ENCODE measurements at places on chromosomes 3 and 15.

- DNase-seq: no peak
These were observed 2.8 kb downstream of the VIPR1 start for GRCh38 chr3:42505128-42505848.

DNA sequence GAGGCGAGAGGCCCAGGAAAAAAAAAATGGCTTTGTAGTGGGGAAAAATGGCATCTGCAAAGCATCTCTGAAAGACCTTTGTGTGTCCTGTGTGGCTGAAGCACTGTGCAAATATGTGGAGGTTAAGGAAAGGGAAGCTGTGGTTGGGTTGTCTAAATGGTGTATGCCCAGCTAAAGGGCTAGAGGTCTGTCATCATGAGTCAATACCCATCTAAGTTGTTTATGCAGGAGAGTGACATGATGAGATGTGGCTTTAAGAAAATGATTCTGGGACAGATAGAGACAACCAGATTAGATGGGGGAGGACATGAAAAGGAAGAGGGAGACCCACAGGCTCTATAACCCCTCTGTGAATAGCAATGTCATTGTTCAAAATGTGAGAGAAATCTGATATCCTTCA is 280.7 kb downstream of the MFSD1 start:
- DNase-seq: no peak

GRCh38 chr15:73812806-73813465 is 59.8 kb upstream of the INSYN1 start:
- DNase-seq: no peak

GRCh38 chr3:134374791-134375581 is 739 bp upstream of the AMOTL2 start:
- DNase-seq: no peak

DNA sequence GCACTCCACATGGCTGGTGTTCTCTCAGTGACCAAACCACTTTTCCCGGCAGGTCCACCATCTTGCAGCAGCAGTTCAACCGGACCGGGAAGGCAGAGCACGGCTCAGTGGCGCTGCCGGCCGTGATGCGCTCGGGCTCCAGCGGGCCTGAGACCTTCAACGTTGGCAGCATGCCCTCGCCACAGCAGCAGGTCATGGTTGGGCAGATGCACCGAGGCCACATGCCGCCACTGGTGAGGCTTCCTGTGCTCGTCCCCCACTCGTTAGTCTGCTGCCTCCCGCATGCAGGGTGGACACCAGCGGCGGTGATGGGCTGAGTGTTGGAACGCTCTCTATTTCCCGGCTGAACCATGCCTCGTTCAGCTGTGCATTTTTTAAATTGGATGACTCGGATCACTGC is 344.9 kb upstream of the TPM1 start:
- DNase-seq: no peak

DNA sequence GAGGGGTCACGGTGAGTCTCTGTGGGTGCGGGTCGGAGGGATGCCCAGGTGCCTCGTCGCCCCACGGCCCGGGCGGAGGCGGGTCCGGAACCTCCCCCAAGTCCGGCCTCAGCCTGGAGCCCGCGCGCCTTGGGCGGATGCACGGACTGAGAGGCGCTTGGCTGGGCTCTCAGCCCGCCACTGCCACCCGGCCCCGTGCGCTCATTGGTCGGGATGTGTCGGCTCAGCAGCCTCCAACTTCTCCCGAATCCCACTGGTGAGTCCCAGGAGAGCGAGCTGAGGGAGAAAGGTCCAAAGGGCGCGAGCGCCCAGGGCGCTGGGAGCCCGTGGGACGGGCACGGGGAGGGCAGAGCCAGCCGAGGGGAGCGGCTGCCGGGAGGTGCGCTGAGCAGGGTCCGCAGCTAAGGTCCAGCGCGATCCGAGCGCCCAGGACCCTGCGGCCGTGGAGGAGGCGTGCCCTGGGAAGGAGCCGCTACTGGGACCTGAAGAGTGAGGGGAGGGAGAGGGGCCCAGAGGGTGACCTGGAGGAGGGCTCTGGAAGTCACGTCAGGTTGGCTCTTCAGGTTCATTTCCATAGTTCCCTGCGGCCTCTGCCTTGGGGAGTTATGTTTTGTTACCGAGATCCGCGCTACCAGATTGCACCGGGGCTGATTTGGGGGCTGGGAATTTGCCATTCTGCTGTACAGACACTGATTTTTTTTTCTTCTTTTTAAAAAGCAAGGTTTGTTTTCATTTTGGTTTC is at the start of gene MME:
Gene MME, plus strand, starts transcription at position 574 of the 742 bp plus-strand sequence. CDS start 3,849 bp downstream, outside the sequence.
- DNase-seq: peak; percentile 64

DNA sequence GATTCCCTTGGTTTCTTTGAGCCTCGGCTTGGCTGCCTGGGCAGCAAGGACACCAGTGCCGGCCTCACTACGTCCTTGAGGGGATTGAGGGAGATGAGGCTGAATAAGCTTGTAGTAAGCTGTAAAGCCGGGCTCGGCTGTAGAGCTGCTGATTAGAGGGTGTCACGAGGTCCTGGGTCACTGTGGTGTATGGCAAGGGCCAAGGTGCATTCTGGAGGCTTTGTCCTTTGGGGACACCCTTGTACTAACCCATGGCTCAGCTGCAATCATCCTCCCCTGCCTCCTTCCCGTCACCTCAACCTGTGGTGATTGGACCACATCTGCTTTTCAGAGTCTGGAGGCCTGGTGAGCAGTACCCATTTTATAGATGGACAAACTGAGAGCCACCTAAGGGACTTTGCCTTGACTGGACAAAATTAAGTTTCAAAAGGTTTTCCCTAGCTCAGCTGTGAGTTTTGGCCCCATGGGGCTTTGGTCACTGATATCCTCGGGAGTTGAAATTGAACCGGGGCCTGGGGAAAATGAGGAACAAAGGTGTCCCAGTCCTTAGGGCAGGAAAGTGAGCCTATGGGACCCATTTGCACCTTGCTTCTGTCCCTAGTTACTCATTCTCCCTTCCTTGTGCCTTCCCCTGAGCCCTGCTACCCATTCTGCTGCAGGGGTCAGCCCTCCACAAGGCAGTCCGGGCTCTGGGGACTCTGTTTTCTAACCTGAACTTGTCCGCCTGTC is 2.4 kb downstream of the SLC6A6 start:
- no peak for DNase-seq

GRCh38 chr3:51295625-51296024 is 89.5 kb upstream of the MANF start:
- DNase-seq: no peak

DNA sequence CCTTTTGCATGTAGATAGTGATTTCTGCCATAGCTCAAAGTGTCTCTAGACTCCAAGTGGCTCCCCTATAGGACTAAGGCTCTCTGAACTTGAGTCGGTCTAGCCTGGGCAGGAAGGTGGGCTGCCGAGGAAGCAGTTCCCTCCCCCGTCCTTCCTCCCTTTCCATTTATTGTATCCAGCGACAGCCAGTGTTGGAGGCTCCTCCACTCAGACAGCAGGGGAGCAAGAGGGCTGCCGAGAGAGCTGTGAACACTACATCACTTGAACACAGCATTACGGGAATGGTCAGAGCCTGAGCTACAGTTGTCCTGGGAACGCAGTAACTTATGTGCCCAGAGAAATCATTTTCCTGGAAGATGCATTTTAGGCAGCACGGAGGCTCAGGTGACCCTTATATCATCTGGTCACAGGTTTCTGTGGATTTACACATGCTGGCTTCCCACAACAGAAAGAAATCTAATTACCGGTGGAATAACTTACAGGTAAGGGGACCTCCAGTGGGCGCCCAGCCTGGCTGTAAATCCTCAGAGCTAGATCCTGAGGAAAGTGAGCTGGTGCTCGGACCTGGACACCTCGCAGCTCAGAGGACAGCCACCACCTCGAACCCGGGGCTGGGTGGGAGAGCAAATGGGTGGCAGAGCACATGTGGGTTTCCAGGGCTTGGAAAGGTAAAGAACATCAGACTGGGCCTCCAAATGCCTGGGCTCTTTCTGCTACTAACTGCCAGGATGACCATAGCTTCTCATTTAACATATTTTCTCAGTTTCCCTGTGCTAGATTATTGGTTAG is 197.1 kb downstream of the UACA start:
- DNase-seq: no peak

GRCh38 chr3:168040607-168041208 is 55.0 kb downstream of the GOLIM4 start:
- DNase-seq: no peak

- DNase-seq: no peak
These were observed 86.7 kb downstream of the MCF2L2 start for GRCh38 chr3:183341545-183342288.

DNA sequence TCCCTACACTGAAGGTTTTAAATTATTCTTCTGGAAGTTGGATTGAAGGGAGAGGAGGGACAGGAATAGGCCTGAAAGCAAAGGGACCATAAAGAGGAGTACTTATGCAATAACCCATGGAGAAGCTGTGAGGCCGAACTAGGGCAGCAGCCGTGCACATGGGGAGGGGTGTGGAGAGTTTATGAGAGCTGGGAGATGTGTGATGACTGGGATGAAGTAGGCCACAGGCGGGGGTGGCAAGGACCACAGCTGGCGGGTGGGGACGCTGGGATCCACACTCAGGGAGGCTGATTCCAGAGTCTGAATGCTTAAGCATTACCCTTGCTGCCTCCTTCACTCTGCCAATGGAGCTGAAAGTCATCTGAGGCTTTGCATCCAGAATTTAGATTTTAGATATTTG is 123.8 kb downstream of the ARNT2 start:
- DNase-seq: no peak

GRCh38 chr3:176590722-176591121 is 606.6 kb downstream of the TBL1XR1 start:
- no peak for DNase-seq

DNA sequence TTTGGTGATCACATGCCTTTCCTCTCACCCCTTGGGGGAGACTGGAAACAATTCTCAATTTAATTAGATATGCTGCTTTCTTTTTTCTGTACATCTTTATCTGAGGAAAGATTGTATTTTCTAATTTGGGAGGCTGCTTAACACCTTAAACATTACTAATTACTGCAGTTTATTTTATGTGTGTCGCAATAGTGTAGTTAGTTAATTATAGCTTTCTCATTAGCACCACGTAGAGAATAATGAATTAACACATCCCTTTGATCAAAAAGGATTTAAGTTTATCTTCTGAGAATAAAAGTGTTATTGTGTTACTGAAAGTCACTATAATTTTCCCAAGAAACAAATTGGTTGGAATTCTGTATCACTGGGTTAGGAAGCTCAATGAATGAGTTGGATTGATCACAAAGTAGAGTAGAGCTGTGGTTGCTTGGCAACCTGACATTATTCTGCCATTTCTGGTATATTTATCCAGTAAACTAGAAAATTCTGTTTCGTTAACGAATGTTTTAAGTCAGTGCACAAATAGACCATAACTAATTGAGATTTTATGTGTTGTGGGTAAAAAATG is 4.3 kb downstream of the CHL1 start:
- no peak for DNase-seq

DNA sequence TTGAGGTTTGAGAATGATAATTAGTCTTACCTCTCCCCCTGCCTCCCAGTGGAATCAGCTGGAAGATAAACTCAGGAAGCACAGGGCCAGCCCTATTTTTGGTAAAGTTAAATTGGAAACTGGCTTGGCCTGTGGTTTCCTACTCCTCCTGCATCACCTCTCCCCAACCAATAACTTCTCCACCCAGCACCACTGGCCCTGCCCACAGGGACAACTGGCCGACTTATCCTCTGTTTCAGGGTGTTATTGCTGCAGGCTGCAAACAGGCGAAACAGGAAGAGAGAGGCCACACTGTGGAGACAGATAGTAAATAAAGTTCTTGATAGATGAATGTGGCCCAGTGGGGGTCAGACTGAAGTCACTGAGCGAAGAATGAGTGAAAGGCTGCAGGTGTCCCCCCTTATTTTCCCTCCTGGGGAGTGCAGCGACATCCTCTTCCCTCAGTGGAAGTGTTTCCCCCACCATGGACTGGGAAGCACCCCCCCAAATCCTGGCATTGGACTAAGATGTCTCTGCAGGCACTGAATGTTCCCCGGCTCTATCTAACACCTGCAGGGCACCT is 47.1 kb downstream of the PDIA5 start:
- no peak for DNase-seq

- no peak for DNase-seq
These were observed 34.5 kb downstream of the SLC4A7 start for GRCh38 chr3:27449530-27450150.

GRCh38 chr3:183210862-183211341 is 42.2 kb upstream of the B3GNT5 start:
- DNase-seq: no peak

DNA sequence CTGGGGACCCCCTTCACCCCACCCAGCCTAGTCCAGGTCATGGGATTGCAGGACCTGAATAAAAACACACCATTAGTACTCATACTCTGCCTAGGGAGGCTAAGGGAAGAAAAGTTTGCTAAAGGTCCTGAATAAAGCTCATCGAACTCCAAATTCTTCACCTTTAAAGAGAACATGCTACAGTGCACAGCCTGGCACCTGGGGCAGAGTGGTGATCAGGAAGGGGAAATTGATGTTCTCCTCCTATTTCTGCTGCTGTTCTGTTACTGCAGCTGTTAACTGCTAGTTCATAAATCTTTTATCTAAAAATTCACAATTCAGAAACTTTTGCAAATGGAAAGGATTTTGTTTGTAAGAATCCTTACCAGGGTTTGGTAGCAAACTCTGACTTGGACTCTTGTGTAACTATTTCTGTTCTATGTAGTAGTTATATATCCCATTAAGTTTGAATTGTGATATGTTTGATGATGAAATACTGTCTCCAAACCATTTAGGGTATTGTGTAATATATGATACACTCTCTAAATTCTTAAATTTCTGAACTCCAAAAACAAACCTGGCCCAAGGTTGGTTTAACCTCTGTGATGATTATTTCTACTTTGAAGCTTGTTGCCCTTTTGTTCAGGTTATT is 27.9 kb downstream of the MCTP2 start:
- DNase-seq: no peak

DNA sequence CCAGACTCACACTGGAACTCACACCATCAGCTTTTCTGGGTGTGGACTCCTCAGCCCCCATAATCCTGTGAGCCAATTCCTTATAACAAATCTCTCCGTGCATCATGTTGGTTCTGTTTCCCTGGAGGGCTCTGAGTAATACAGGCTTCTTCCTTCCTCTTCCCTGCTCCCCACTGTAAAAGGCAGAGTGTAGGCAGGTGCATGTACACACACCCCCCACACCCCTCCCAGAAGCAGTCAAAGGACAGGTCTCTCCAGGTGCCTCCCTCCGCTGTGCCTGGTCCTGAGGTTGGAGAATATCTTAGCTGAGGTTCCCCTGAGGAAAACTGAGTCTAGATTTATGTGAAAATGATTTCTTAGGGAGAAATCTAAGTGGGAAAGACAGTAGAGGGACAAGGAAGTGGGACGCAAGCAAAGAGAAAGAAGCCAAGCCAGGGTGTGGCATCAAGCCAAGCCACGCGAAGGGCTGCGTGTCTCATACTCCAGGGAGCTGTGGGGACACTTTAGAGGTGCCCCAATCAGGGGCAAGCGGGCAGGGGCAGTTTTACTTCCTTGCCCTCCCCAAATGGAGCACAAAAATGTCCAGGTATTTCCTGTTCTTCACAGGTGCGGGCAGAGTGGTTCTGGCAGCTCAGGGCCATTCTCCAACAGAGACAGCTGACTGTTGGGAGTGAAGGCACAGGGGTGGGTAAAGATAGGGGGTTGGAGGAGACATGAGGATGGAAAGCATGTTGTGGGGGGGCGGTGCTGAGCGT is 86.6 kb downstream of the HMG20A start:
- no peak for DNase-seq

DNA sequence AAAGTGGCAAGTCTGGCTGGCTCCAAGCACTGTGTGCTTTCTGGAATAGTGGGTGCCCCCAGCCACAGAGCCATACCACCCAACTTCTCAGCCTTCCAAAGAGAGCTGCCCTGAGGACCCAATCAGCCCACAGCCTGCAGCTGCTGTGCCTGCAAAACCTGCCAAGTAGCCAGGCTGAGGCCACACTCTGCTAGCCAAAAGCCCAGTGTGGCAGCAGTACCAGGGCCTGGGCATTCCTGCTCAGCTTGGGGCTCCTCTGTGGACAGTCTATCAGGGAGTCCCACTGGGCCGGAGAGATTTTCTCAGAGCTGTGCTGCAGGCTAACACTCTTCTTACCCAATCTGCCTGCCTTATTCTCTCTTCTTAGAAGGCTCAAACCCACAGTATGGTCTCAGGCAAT is 136.5 kb downstream of the TPRA1 start:
- no peak for DNase-seq

Measured in DND-41 (cell line).